ENCODE measurements at places on chromosomes 7 and 10.

GRCh38 chr10:132136689-132137088, 50.1 kb upstream of the DPYSL4 start:
- DNase-seq, result no peak

- no peak for DNase-seq
These were observed 157.8 kb upstream of the PCDH15 start for GRCh38 chr10:54958844-54959243.

DNA sequence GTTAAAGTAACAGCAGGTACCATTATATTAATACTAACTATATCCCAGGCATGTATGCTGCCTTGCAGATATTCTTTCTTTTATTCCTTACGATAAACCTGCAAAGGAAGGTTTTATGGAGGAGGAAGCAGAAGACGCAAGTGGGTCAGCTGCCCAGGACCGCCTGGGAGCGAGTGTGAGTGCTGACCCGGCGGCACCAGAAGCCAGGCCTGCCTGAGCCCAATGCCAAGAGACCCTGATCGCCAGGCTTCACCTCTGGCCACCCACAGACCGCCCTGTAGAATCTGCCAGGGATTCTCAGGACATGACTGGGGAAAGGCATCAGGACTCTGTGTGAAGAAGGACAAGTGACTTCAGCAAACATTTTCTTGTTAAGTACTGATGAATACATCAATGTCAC, 26.3 kb downstream of the PITRM1 start:
- DNase-seq, result no peak

- peak; percentile 44 for DNase-seq
These were observed 97.3 kb upstream of the COL1A2 start for GRCh38 chr7:94297397-94297838.

GRCh38 chr10:124480860-124481259, 19.2 kb downstream of the LHPP start:
- DNase-seq, result no peak

Data from trophoblast cell (in vitro differentiated cells and primary cell).